ENCODE measurements at places on chromosomes 2 and 18.

GRCh38 chr2:162477011-162477410 lies 133.1 kb downstream of the GCA start:
- DNase-seq, result no peak

- no peak for DNase-seq
Observed at GRCh38 chr2:85619617-85620016, 3.6 kb downstream of the USP39 start.

DNA sequence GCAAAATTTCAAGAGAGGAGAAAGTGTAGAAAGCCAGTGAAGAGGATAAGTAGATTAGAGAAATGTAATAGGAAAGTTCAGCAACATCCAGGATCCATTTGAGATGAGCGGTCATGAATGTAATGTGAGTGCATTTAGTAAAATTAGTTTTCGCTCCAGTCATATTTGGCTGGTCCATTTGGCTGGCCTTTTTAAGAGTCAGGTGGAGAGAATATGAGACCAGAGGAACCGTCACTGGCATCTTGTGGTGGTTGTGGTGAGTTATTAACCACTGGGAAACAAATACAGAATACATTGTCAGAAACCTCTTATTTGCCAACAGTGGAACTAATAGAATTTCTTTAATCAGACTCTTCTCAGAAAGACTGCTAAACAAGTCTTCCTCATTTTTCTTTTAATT lies 1064.3 kb upstream of the CDH2 start:
- no peak for DNase-seq

DNA sequence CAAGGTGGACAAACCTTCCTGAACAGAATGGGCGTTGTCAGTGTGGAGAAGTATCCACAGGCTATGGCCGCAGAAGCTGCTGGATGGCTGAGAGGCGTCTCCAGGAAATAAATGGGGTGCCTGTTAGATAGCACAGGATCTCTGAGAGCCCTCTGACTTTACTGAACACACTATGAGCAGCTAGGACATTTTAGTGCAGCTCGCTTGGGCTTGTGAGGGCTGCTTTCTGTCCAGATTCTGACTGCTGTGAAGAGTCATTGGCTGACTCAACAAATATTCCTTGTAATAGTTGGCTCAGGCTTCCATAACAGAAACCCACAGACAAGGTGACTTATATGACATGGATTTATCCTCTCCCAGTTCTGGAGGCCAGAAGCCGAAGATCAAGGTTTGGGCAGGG lies 100.2 kb upstream of the SNTG2 start:
- peak; percentile 17 for DNase-seq

DNA sequence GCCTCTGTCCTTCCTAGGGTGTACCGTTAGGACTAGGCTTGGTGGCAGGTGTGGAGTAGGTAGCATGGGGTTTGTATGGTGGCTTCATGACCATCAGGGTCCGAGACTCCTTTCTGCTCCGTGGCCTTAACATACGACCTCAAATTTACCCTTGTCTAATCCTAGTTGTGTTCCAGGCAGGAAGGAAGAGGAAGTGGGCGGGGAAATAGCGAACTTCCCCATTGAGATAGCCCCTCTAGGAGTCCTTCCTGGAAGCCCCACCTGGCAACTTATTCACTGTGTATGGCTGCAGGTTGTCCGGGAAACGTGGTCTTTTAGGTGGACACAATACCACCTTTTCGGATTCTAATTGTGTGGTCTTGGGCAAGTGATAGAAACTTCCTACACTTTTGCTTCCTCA lies 9.3 kb downstream of the CD8A start:
- DNase-seq, result no peak

GRCh38 chr18:79117385-79117784 lies 48.2 kb downstream of the ATP9B start:
- DNase-seq, result no peak

- DNase-seq, result peak; percentile 75
Observed at GRCh38 chr2:209425471-209426071, 1.7 kb downstream of the MAP2 start.

DNA sequence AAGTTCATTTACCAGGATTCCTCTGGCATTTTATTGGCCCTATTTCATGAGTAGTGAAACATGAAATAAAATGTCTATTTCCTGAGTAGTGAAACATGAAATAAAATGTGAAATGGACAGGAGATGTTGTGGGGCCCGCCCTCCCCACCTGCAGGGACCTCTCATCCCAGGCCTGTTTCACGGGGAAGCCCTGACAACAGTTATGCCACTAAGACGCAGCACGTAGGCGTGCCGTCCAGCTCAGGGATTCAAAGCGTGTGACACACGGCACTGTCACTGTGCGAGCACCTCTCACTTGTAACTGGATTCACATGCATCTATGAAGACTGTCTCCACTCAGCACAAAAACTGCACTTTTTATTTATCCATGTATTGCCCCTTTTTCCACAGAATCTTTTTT lies 83.4 kb upstream of the SNTG2 start:
- DNase-seq, result no peak

DNA sequence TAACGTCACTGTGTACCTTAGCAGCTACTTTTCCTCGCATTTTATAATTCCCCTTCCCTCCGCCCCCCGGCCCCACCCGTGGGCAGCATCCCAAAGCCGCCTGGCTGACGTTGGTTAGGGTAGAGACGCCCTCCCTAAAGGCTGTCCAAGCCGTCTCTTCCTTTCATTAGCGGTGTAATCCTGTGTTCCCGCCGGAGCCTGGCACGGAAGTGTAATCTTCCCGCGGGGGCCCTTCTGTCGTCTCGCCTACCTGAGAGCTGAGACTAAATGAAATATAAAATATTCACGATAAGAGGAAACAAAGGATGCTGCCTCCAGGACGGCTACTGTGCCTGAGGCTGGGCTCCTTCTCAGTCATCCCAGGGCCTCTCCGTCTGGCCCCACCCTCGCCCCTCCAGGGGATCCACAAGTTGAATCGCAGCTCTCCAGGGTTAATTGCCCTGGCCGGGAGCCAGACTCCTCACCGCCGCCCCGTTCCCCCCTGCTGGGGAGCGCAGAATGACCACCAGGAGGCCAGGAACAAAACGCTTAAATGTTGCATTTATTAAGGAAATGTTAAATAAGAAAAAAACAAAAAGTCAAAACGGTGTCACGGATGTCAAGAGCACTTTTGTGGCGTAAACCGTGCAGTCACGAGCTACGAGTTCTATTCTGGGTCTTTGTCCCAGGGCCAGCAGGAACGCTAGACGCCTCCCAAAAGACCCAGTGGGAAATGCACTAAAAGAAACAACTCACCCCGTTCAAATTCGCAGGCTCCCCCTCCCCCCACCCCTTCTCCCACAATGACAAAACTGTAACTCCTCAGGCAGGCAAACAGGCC lies 1.5 kb downstream of the RPRM start:
- peak; percentile 45 for DNase-seq

DNA sequence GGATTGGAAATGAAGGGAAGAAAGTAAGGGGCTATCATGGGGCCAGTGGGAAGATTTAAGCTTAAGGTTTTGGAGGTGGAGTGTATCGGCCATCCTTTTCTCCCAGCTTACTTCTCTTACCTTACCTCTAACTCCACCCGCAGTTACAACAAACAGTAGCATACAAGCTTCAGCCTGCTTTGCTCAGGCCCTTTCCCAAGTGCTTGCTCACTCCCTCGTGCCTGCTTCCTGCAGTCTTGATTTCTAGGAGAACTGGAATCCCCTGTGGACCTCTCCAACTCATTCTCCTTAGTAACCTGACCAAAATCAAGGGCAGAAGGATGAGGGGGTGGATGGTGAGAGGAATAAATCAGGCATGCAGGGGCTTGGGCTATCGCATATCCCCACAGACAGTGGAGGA lies 5.8 kb upstream of the LYG2 start:
- no peak for DNase-seq

- no peak for DNase-seq
Observed at GRCh38 chr2:203815541-203815898, 52.1 kb upstream of the CTLA4 start.

GRCh38 chr2:161246281-161246680 lies 61.9 kb upstream of the PSMD14 start:
- peak; percentile 52 for DNase-seq

GRCh38 chr2:16623564-16624435 lies 41.8 kb downstream of the CYRIA start:
- no peak for DNase-seq

GRCh38 chr2:121613774-121614173 lies 35.5 kb downstream of the CLASP1 start:
- no peak for DNase-seq

- no peak for DNase-seq
Observed at GRCh38 chr2:24352664-24353063, 7.7 kb downstream of the ITSN2 start.

DNA sequence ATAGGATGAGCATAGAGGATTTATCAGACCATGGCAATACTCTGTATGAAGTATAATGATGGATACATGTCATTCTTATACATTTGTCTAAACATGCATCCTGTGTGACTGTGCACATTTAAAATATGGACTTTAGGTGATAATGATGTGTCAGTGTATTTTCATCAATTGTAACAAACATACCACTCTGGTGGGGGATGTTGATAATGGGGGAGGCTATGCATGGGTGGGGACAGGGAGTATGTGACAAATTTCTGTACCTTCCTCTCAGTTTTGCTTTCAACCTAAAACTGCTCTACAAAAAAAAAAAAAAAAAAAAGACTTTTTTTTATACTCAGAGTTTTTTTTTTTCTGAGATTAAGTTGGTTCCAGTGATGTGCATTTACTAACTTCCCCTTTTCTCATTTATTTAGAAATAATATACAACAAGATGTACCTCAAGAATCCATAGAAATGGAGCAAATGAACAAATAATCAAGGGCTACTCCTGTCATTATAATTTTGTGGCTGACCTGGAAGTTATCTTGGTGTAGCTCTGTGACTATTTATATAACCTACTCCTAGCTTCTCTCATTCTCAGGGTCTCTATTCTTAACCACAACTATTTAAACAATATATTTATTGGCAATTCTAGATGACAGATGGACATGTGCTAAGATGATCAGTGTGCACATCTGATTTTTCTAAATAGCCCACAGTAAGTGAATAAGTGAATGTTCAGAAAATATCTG lies 108.9 kb upstream of the ITGA4 start:
- no peak for DNase-seq

- DNase-seq, result no peak
Observed at GRCh38 chr2:96864343-96865091, 5.4 kb downstream of the SEMA4C start.

DNA sequence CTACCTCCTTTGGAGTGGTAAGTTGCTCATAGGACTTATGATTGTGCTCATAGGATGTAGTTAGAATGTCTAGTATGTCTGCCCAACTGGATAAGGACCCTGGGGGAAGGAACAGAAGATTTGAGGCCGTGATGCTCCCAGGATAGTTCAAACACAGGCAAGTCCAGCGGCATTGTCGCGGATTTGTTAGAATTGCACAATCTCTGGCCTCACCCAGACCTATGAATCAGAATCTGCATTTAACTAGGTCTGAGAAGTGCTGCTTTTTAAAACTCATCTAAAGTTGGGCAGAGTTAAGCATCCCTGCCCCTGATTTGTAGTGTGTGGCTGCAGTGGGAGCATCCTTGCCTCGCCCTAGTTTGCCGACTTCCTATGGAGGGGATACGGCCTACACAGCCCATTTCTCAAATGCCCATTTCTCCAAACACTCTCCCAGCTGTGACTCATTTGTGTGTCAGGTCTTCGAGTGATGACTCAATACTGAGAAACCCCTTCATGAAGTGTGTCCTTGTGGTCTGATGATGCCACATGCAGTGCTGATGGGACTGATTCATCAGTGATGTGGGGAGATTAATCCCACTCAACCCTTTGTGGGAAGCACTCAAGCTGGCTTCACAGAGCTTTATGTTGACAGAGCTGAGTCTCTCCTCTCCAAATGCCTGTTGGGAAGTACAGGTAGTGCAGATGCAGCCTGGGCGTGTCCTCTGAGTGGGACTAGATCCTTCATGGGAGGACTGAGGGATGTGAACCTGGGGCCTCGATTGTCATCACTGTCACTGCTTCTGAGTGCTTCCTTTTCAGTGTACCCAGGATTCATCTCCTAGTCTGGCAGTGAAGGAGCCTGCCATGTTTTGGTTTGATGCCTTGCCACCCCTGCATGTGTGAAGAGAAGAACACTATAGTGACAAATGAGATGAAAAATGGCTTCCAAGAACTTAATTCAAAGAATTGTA lies 18.7 kb downstream of the SMIM21 start:
- no peak for DNase-seq

DNA sequence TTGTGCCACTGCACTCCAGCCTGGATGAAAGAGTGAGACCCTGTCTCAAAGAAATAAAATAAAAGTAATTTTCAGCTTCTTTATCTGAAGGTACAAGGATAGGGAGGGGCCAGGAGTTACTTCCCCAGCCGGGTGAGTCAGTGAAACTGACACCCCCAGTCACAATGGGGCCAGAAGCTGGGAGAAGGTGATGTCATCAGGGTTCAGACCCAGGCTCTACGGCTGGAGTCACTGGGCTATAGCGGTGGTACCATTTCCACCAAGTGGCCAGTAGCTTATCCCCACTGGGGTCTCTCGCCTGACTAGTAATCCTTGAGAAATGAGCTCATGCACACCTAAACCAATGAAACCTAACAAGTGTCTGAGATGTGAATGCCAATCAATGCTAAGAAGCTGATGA lies 107.9 kb downstream of the ALPK2 start:
- DNase-seq, result no peak

DNA sequence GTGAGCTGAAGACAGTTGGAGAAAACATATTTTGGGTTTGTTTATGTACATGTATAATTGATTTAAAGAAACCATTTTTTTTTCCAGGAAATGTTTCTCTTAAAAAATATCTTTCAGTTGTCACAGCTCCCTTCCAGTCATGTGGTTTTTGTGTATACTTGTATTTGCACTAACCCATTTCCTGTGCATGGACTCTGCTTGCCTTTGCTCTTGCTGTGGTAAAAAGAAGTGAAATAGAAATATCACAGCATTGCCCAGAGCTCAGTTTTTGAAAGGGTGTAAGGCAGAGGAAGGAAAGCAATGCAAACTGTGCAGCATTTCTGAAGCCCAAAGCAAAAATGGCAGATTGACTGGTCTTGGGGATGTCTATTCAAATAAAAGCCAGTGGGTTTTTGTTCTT lies 10.4 kb upstream of the DOCK10 start:
- DNase-seq, result no peak

DNA sequence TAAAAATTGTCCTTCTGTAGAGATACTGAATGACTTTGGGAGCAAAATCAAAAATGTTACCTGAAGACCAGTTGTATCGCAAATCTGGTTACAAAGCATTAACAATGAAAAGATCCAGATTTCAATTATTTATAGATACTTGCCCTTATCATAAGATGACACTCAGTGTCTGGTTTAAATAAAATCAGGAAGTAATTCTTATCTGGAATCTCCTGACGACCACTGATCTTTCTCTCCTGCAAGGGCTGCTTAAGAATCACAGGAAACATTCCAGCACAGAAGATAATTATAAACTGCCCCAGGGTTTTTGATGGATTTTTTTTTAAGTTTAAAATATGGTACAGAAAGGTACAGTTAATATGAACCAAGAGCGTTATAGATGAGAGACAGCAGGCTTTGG lies 205.7 kb downstream of the ALK start:
- no peak for DNase-seq

GRCh38 chr2:39403311-39403710 lies 33.8 kb downstream of the MAP4K3 start:
- DNase-seq, result no peak

Measured in NCI-H1694 (cell line).